SK-N-DZ (cell line): ENCODE measurements at places on chromosomes 6 and 20.
A peak's percentile ranks its signal among the peaks of the same experiment; 100 is the strongest.

DNA sequence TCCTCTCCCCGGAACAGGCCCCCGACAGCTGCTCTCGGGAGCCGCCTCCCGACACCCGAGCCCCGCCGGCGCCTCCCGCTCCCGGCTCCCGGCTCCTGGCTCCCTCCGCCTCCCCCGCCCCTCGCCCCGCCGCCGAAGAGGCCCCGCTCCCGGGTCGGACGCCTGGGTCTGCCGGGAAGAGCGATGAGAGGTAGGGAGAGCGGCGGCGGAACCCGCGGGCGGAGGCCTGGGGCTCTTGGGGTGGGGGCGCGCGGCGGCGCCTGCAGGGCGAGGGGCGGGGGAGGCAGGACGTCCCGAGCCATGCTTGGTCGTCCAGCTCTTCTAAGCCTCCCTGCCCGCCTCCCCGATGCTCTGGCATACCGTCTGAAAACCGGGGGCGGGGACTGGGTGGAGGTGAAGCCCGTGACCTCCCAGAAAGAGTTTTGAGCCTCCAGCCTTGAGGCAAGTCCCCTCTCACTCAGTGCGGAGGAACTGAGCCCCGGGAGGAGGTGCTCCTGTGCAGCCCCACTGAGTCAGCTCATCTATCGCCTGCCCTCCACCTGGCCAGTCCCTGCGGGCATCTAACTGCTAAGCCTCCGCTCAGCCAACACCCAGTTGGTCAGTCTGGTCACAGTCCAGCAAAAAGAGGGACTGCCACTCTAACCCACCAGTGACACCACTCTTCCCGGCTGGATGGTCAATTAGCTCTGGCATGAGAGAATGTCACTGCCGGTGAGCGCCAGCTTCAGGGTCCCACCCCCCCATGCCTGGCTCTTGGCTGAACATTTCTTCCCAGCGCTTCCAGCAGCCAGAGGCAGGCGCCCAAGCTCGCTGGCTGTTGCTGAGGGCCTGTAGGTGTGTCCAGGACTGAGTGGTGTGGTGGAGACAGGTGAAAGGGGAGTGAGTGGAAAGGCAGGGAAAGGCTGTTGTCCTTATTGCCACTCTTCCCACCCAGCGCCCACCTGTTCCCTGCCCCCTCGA is 482 bp downstream of the DDR1 start:
- no peak for DNase-seq

GRCh38 chr6:105907991-105908390 is 178.1 kb upstream of the PRDM1 start:
- no peak for DNase-seq

DNA sequence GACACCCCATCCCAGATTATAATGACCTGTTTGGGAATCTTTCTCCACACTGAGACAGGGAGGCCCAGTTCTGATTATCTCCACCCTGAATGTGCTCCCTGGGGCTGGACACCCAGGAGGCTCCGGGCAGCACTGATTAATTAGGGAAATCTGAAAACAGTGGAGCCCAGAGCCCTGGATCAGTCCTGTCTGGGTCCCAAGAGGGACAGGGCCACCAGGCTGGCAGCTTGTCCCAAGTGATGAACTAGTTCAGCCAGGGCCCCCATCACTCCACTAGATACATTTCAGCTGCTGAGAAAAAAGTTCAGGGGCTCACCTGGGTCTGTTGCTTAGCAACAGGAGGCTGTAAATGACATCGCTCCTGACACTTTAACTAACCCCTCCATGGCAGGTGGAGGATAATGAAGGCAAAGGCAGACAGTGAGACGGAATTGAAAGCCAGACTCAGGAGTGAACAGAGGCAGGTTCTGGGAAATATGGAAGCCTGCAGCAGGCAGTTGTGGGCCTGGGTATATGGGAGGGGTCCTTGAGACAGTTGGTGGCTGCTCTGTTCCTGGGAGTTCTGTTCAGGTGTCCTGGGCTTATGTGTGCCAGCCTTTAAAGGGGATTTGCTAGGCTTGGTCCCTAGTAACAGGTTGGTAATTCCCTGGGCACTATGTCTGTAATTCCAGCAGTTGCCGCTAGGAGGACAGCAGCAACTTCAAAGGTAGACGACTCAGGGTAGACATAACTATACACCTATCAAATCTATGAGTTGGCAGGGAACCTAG is 78.3 kb upstream of the CTNNBL1 start:
- DNase-seq: no peak

GRCh38 chr6:43911354-43912115 is 141.5 kb downstream of the VEGFA start:
- DNase-seq: peak; percentile 53

- no peak for DNase-seq
Observed at GRCh38 chr6:53910834-53911233, 116.0 kb downstream of the LRRC1 start.
